ENCODE measurements at places on chromosomes 7 and 10.

DNA sequence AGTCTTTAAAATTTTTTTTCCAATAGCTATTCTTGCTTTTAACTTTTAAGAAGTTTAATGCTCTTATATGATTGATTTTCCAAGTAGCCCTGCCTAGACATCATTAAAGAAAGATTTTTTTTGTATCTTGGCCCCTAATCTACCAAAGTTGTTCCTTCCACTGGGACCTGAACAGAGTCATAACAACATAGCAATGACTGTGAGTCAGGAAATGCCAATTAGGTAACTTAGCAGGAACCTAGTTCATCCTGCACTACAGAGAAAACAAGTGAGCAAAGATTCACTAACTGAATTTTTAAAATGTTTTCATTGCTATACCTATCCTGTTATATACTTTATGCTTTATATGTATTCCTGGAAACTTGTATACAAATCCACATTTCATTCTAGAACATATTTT, 284.7 kb downstream of the BICC1 start:
- DNase-seq, result no peak

GRCh38 chr10:21076381-21076780, 179.3 kb upstream of the NEBL start:
- DNase-seq, result no peak

- no peak for DNase-seq
Observed at GRCh38 chr10:28841625-28842024, 164.3 kb downstream of the BAMBI start.

DNA sequence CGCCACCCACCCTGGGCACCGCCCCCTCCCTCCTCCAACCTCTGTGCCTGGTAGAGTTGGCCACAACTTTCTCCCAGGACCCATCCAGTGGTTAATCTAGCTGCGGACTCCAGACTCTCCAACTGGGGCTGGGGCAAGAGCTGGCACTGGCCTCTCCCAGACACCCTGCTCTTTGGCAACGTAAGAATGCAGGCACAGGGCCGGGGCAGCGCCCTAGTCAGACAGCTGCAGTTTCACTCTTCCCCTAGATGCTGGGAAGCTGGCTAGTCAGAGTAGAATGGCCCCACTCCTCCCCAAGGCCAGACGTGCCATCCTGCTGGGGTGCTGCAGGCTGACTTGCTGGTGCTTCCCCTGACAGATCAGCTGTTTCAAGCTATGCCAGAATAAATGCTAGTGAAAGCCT, 22.1 kb downstream of the HSPA12A start:
- no peak for DNase-seq

DNA sequence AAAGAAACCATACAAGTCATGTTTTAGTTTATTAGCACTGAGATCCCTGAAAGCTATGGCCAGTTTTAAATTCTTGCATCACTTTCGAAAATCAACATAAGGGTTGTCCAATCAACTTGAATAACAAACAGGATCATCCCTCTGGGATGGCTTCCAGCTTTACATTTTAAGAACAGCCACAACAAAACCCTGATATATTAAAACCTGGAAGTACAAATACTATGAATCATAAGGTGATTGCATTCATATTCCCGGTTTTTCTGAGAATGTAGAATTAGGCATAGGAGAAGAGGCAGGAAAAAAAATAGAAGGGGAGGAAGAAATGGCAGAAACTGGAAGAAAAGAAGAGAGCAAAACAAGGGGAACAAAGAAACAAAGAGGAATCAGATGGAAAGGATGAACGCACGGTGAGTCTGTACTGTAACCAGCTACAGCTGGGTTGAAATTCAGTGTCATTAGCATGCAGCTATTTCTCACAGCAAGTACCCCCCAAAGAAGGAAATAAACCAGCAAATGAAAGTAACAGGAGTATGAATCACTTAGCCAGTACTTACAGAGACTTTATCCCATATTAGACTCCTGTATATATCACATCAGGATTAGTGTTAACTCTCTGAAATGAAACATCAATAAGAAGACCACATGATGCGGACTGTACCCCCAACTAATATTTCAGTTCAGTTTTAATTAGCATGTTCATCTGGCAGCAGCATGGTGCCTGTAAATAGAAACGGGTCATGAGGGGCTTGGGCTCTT, 301.3 kb downstream of the RNLS start:
- DNase-seq, result peak; percentile 57

- DNase-seq, result peak; percentile 28
Observed at GRCh38 chr10:6056411-6057135, 5.6 kb downstream of the IL2RA start.

DNA sequence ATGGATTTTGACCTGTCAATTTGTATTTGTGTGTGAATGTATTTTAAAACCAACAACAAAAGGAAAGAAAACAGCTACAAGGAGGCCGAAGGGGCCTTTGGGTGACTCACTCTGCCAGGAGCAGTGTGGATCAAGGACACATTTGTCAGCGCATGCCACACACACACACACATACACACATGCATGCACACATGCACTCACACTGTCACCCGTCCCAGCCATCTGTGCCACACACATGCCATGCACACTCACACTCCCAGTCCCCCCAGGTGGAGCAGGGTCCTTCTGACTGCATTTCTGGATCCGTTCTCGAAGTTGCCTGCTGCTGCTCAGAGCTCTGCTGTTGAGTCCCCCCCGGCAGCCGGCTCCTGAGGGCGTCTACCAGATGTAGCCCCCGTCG, 26.0 kb downstream of the SPOCK2 start:
- DNase-seq, result no peak

DNA sequence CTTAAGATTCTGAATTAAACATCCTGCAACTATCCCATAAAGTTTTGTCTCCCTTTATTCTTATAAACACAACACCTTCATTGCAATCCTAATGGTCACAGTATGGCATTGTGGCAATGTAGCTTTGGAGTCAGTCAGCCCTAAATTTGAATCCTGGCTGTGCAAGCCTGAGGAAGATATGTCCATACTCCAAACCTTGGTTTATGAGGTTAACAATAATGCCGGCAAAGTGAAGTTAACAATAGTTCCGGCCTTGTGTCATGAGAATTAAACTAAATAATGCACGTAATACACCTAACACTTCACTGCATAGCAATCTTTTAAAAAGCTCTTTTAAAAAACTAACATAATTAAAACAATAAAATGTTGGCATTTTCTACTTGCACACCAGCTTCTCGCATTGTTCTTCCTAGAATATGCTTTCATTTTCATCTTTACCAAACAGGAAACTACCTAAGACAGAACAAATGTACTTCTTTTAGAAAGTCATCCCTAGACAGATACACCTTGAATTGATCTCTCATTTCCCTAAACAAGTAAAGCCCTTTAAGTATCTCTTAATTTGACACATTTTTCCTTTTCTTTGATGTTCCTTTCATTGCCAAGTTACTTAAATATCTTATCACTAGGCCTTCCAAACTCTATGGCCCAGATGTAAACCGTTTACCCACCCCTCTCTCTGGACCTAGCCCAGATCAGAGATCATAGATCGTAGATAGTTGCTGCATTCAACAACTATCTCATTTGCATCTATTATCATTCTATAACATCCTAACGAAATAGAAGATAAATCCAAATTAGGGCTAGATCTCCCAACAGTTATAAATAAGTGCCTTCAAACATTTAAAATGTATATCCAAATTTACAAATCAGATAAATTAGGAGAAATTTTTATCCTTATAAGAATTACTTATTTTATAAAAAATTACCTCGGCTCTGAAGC, 66.7 kb downstream of the CREB3L2 start:
- peak; percentile 27 for DNase-seq

GRCh38 chr7:140242057-140243031, 65.6 kb upstream of the KDM7A start:
- DNase-seq, result peak; percentile 61

DNA sequence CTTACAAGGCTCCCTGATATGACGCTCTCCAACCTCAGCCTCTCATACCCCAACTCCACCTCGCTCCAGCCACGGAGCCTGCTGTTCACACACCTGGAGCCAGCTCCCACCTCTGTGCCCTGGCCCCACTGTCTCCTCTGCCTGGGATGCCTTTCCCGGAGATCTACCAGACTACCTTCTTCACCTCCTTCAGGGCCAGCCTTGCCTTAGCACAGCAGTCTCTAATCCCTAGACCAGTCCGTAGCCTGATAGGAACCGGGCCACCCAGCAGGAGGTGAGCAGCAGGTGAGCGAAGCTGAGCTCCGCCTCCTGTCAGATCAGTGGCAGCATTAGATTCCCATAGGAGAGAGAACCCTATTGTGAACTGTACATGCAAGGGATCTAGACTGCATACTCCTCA, 23.2 kb upstream of the SMURF1 start:
- no peak for DNase-seq

DNA sequence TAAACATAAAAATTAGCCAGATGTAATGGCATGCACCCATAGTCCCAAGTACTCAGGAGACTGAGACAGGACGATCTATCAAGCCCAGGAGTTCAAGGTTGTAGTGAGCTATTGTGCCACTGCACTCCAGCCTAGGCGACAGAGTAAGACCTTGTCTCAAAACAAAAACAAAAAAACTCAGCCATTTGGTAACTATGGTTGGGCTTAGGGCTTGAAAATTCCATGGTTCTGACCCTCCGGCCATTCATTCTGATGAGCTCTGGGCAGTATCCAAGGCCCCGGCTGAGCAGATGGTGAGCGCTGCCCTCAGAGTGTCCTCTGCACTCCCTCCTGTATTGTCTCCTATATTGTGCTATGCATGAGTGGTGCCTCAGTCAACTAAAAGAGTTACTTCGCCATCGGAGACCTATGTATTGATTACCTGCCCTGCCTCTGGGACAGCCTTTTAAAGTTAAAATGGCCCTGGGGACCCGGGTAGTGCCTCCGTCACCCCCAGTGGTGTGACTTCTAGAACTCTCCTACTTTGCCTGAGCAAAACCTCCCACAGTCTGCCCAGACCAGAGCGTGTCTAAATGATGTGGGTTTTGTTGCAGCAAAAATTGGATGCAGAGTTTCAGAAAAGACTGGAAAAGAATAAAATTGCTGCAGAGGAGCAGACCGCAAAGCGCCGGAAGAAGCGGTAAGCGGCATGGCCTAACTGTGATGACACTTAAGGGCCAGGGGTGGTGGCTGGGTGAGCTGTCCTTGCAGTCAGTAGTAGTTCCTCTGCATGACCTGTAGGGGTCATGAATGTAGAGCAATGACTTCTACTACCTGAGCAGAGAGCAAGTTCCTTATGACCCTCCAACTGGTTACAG, 8.1 kb downstream of the PRKRIP1 start:
- peak; percentile 78 for DNase-seq
